ENCODE measurements at places on chromosomes 12 and 14. TPM values are rescaled to one million over a fixed set of nuclear protein-coding genes. Genes with fewer than 3 reads are reported as not detected.

DNA sequence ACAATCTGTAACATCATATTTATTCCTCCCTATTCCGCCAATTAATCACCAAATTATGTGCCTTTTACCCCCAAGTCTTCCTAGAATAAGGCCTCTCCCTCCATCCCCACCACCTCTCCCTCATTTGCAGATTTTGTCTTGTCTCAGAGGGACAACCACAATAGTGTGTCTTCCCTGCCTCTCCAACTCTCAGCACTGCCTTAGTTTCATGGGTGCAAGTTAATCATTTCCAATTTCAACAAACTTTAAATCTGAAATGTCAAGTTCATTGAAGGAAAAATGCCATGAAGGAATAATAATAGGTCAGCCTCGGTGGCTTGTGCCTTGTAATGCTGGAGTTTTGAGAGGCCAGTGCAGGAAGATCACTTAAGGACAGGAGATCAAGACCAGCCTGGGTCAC lies 31.6 kb downstream of the RXYLT1 start:
- DNase-seq = no peak

The TBX5 gene
- total RNA-seq = not detected

GRCh38 chr14:103522649-103523574 lies at the start of gene CKB:
CKB (minus strand) TSS chr14:103522830; CDS start chr14:103522493, 337 bp downstream.
- DNase-seq = no peak

DNA sequence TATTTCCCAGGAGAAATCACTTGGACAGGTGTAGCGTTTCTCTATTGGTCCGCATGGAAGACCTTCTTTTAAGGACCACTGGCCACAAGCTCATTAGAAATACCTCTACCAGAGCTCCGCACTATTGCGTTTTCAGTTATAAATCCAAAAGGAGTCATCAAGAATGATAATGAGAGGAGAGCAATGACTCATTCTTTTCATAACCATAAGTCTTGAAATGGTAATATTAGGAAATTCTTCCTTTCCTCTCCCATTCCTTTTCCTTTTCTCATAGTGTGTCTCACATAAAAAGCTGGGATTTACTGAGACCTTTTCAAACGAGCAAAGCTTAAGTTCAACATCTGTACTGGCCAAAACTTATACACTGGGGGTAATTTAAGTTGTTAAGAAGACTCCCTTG lies 215.7 kb downstream of the CPNE8 start:
- DNase-seq = no peak

DNA sequence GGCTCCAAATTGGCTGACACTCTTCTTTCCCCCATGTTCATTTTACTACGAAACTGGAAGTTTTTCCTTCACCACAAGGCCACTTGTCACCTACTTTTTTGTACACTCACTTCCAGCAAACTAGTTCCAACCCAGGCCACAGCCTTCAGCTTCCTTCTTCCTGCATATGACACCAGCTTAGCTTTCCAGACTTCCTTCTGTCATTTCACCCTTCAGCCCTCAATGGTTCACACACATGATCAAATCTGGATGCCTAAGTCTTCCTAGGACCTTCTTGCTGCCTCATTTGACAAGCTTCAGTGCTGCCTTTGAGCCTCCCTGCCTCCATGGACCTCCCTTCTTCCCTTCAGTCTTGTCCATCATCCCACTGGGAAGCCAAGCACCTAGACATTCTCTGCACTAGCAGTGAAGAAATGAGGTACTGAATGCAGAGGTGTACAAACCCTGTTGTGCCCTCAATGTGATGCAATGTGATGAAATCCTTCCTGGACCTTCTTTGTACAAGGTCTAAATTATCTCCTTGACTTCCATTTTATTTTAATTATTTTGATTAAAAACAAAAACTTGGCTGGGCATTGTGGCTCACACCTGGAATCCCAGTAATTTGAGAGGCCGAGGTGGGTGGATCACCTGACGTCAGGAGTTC lies 4.3 kb upstream of the REC8 start:
- DNase-seq = no peak

DNA sequence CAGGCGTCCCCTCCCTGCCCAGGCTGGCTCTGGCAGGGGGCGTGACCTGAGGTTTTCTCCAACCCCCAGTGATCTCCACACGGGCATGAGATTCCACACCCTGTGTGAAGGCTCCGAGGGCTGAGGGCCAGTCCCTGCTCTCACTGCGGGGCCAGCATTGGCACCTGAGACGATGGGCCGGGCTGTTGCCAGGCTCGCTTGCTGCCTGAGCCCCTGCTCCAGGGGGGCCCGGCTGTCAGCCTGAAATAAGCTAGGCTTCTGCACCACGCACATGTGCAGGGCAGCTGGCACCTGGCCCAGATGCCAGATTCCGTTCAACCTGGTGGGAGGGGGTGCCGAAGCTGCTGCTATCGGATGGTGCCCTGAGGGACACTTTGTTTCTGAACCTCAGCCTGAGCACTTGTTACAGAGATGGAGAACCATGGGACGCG lies 196.5 kb upstream of the PRMT8 start:
- DNase-seq = no peak

The C12orf50 gene
- not detected for total RNA-seq

The MCRS1 gene
- 67.9 TPM for total RNA-seq

The SIX4 gene
- total RNA-seq = not detected

DNA sequence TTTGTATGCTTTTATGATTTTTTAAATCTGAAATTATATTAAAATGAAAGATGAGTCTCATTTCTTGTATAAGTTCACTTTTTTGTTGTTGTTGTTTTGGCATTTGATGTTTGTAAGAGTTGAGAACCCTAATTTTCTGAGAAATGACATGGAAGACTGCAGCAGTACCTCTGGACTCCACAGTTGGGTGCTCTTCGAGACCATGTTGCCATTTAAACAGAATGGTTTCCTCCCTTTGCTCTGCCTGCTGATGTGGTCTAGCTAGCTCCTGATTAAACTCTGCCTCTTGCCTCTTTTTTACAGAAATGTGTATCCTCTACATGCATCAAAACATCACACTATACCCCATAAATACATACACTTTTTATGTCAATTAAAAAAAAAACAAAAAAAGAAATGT lies 5.8 kb upstream of the LTA4H start:
- DNase-seq = no peak

- DNase-seq = no peak
Observed at GRCh38 chr14:54566410-54567223, at the start of gene SAMD4A. SAMD4A (plus strand) TSS chr14:54567128; CDS start chr14:54567917, 789 bp downstream.

DNA sequence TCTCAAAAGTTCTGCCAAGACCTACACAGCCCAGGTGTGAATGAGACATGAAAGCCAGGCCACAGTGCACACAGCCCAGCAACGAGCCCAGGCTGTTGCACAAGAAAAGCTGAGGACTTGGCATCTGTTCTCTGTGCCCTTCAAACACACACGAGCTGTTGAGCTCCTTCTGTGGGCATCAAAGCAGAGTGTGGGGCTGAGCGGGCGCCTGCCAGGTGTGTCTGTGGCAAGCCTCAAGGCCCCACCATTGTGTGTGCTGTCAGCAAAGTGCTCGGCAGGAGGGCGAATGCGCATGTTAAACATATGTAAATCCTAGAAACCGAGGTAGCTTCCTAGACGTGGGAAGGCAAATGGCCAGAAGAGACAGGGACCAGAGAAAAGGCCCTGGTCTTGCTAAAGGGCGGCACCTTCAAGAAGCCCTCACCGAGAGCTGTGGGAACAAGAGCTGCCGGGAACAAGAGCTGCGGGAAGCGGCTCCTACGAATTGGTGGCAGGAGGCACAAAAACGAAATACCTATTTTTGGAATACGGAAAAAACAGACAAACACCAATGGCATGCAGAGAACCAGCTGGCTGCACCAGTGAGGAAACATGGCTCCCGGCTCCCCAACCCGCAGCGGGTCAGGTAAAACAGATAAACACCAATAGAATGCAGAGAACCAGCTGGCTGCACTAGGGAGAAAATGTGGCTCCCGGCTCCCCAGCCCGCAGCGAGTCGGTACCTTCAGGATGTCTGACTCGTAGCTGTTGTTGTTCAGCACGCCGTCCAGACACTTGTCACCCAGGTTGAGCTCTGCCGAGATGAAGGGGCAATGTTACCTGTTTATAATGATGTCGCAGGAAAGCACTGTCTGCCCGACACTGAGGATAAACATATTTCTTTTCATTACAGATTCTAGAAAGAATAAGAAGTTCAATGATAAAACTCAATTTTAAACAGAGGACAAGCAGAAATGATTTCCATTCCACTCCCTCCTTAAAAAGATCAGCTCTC lies 19.0 kb upstream of the GOLGA3 start:
- no peak for DNase-seq

The PLCZ1 gene
- total RNA-seq = not detected

- no peak for DNase-seq
Observed at GRCh38 chr12:47221256-47222023, 141.7 kb upstream of the AMIGO2 start.

DNA sequence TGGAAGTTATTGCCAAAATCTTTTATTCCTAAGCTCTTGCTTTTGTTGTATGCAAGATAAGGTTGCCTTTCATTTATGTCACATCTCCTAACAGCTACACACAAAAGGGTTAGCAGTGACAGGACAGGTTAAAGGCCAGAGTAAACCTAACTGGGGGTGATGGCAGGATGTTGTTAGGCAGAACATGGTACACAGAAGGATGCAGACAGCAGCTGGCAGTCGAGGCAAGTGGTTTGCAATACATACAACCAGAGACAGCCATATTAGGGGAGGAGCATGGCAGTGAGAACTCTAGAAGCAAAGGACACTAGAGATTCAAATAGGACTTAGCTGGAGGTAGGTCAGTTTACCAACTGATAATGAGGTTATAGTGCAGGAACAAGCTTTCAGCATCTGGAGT lies 2.7 kb upstream of the ABCD2 start:
- DNase-seq = no peak
